Activated T-cell treated with anti-CD3 and anti-CD28 coated beads for 1 hour (primary cell): ENCODE measurements at places on chromosomes 12 and 14.

GRCh38 chr12:99282086-99282485 lies 365.5 kb upstream of the GARIN6 start:
- DNase-seq, result no peak

- no peak for DNase-seq
Measured at GRCh38 chr14:75280831-75281653, 2.4 kb downstream of the FOS start.

DNA sequence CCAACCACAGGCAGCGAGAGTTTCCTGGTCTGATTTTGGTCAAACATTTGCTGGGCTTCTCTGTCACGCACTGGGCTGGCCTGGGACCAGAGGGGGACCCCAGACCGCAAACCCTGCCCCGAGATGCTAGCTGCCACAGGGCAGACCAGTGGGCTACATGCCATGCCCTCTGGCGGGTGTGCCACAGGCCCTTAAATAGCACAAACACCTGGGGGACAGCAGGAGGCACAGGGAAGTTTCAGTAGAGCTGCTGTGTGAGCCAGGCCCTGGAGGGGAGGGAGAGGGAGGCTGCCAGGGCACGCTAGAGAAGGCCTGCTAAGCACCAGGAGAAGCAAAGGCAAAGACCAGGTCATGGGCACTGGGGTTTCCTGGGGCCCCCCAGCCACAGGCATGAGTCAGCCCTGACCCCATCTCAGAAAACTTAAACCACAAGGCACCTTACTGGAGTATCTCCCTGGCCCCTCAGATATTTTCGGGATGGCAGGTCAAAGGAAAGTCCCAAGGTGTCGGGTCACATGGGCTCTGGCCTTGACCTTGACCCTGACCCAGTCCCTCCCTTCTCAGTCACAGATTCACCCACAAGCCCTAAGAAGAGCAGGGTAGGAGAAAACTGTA lies 29.2 kb downstream of the ITPK1 start:
- DNase-seq, result no peak

- DNase-seq, result no peak
Measured at GRCh38 chr12:111034886-111035577, 114.7 kb upstream of the MYL2 start.

- DNase-seq, result no peak
Measured at GRCh38 chr14:37579274-37579673, 15.8 kb downstream of the FOXA1 start.

- no peak for DNase-seq
Measured at GRCh38 chr14:68458840-68459469, 333.9 kb downstream of the ZFP36L1 start.

- no peak for DNase-seq
Measured at GRCh38 chr12:49563951-49564685, 3.8 kb downstream of the MCRS1 start.

DNA sequence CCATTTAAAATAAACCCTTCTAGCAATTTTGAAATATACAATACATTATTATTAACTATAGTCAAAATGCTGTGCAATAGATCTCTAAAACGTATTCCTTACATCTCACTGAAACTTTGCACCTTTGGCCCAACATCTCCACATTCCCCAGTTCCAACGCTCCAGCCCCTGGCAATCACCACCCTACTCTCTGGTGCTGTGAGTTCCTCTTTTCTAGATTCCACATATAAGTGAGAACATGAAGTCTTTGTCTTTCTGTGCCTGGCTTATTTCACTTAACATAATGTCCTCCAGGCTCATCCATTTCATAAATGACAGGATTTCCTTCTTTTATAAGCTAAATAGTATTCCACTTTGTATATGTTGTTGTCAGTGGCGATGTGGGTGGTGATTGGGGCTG lies 194.7 kb upstream of the RTL1 start:
- no peak for DNase-seq

DNA sequence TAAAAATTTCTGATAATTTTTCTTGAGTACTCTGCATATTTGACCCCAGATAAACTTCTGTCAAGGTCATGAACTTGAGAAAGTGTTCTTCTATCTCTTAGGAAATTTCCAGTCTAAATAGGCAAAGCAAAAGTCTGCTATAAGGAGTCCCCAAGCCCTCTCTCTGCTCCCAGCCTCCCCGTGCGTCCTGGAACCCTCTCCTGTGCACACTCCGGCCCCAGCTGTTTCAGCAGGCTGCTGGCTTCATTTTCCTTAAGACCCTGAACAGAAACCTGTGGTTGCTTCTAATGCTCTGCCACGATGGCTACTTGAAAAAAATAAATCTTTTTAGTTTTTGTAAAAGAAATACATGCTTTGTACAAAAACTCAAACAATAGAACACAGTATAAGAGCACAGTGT lies 14.7 kb downstream of the KRT2 start:
- no peak for DNase-seq

GRCh38 chr12:2484141-2484776 lies 310.5 kb upstream of the FKBP4 start:
- DNase-seq, result no peak

GRCh38 chr12:77645966-77646598 lies 184.6 kb upstream of the NAV3 start:
- no peak for DNase-seq

DNA sequence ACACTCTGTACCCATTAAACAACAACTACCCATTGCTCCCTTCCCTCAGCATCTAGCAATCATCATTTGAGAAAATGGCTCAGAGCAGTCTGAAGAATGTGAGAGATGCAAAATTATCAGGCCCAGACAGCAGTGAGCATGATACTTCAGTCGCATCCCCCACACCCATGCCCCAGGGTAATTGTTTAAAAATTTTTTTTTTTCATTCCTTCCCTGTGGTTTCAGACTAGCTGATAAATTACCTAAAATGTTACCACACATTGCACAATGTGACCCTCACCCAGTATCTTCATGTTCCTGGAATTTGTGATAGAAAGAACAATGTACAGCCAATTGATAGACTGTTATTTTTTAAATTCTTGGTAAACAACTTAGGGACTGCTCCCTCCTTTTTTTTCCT lies 11.3 kb upstream of the USP15 start:
- DNase-seq, result no peak

DNA sequence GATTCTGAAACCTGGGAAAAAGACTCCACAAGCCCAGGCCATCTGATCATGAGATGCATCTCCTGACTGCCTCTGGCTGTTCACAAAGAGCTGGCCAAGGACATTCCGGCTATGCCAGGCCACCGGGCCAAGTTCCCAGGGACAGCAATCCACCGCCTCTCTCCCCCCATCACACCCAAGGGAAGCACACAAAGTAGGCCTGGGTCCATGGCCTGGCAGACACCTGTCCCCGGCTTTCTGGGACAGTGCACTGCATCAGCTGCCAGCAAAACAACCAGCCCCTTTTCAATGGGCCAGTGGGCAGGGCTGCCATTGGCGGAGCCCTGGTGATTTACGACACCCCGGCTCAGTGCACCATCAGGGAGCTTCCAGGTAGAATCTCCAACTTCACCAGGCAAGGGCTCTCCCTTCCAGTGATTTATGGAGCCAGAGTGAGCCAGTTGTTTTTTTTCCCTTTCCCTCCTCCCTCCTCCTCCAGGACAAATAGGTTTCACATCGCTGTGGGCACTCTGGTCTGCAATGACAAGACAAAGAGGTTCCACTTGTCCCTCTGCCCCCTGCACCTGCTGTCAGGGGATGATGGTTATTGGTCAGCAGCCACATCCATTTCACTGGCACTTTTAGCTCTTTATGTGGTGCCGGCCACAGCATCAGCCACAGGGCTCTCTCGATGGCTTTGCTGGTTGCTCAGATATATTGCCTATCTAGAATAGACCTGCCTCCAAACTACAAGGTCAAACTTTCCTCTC lies 149.6 kb downstream of the SLC38A6 start:
- DNase-seq, result no peak

DNA sequence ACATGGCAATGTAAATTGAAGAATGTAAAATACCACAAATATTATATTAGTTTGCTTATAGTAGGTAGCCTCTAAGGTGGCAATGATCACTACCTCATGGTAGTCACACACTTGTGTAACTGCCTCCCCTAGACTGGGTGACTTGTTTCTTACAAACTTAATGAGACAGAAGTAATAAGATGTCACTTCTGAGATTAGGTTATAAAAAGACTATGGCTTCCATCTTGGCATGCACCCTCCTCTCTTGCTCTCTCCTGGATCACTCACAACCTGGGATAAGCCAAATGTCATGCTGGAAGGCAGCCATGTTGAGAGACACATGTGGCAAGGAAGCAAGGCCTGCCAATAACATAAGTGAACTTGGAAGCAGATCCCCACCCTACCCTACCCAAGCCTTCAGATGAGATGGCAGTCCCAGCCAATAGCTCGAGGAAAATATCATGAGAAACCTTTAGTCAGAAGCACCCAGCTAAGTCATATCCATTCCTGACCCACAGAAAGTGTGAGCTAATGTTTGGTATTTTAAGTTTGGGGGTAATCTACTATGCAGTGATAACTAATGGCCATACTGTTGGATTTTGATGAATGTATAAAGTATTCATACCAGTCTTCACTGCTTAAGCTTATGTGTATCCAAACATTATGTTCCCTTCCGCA lies 43.3 kb downstream of the PPP1R12A start:
- DNase-seq, result no peak

- DNase-seq, result no peak
Measured at GRCh38 chr12:30847259-30847658, 79.3 kb upstream of the TSPAN11 start.
